ENCODE measurements at places on chromosomes 4 and X.

DNA sequence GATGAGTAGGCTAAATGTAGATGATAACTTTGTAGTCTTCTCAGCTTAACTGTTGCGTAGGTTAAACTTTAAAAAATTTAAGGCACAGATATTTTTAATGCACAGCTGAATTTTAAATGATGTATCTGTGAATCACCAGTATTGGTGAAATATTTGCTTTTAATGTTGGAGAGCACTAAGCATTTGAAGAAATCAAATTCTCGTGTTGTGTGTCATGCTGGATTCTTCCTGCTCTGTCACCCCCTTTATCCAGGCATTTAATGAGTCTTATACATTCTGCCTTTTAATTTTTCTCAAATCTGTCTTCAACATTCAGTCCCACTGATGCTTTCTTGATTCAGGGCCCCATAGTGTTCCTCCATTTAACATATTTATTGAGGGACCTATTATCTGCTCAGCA lies 76.7 kb downstream of the SLC4A4 start:
- DNase-seq, result no peak

DNA sequence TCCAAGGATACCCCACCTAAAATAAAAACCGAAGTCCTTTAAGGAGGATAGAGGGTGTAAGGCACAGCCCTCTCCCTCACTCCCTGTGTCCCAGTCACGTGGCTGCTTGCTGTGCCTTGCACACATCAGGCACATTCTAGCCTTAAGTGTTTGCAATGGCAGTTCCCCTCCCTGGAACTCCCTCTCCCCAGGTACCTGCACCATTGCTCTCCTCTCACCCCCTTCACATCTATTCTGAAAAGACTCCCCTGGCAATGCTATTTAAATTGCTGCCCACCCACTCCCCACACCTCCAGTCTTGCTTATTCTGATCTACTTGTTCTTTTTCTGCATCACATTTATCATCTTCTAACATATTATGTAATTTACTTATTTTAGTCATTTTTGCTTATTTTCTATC lies 91.6 kb upstream of the LNX1 start:
- no peak for DNase-seq

- no peak for DNase-seq
Observed at GRCh38 chrX:2781698-2782097, 29.9 kb downstream of the XG start.

- DNase-seq, result no peak
Observed at GRCh38 chrX:141936080-141936479, 32.4 kb downstream of the MAGEC1 start.

DNA sequence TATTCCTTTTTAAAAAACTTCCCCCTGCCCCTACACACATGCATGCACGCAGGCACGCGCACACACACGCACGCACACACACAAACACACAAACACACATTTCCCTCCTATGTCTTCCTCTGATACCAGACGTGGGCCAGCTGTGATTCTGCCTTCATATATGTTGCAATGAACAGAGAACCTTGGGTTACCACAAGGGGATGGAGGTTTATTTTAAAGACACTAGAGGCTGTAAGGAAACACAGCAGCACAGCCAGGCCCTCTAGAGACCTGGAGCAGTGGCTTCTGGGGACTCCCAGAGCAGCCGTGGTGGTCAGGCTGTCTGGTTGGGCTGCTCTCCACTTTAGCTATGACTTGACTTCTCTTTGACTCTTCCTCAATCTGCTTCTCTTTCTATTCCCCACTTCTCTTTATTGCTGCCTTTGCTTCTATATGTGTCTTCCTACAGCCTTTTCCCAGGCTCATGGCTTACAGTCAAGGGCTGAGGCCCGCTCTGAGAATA lies 3.2 kb upstream of the TLR10 start:
- no peak for DNase-seq

DNA sequence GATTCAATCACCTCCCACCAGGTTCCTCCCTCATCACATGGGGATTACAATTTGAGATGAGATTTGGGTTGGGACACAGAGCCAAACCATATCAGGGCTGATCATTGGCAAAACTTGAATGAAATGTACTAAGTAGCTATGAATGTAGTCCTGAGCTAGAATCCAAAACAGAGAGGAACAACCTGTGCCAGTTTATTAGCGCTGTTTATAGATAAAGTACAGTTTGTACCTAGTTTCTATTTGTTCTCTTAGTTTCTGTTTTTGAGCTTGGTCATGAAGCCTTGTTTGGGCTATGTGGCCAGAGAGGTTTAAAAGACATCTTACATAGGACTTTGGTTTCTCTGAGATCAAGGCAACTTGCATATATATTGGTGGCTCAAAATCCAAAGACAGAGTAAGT lies 66.9 kb upstream of the INPP4B start:
- no peak for DNase-seq

GRCh38 chrX:373641-374471 lies 12.9 kb downstream of the PPP2R3B start:
- peak; percentile 78 for DNase-seq

GRCh38 chr4:128657638-128658037 lies 151.9 kb upstream of the JADE1 start:
- DNase-seq, result no peak

DNA sequence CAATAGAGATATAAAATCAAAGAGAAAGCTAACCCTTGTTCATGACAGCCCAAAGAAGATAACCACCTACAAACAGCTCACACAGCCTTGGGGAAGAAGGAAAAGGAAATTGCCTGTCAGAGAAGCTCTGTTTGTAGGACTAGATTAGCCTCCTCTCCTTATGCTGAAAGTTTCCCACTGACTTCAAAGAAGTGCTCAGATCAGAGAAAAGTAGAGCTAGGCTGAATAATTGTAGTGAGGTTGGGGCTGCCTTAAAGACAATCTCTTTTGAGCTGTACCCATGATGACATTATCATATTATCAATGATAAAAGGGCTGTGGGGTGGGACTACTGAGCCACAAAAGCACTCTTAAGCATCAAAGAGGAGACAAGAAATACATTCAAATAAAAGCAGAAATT lies 223.0 kb upstream of the GALNT7 start:
- DNase-seq, result no peak

GRCh38 chr4:536351-536972 lies 37.5 kb downstream of the PIGG start:
- DNase-seq, result no peak

DNA sequence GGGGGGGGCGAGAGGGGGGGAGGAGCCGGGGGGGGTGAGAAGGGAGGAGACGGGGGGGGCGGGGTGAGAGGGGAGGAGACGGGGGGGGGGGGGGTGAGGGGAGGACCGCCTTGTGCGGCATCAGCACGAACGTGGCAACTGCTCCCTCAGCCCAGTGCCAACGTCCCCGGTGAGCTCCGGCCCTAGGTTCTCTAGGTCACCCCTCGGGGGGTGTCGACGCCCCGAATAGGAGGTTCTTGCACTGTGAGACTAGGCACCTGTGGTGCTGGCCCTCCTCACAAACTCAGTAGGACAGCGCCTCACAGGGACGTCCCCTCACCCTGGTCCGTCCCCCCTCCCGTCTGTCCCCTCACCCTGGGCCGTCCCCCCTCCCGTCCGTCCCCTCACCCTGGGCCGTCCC lies 21.5 kb upstream of the GTPBP6 start:
- DNase-seq, result no peak

GRCh38 chr4:44983083-44983482 lies 256.7 kb upstream of the GNPDA2 start:
- DNase-seq, result no peak

GRCh38 chrX:14095702-14096101 lies 66.0 kb upstream of the GEMIN8 start:
- DNase-seq, result peak; percentile 55

DNA sequence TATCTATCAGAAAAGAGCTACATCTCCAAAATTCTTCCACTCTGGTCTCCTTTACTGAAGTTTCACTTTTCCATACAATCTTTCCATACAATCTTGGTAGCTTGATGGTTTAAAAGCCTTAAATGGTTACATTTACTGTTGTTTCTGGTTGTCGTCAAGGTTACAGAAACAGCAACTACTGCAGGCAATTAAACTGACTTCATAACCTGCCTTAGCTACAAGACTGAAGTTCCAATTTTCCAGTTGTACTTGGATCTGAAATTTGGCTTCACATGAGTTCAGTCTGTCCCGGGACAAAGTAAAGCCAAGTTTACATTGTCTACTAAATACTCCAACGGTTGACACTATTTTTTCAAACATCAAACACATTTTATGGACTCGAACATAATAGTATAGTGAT lies 326.4 kb downstream of the ANKRD50 start:
- no peak for DNase-seq

- DNase-seq, result no peak
Observed at GRCh38 chr4:8939160-8939839, 67.7 kb upstream of the HMX1 start.

GRCh38 chr4:183905593-183906488 lies 734 bp downstream of the STOX2 start:
- DNase-seq, result peak; percentile 76

DNA sequence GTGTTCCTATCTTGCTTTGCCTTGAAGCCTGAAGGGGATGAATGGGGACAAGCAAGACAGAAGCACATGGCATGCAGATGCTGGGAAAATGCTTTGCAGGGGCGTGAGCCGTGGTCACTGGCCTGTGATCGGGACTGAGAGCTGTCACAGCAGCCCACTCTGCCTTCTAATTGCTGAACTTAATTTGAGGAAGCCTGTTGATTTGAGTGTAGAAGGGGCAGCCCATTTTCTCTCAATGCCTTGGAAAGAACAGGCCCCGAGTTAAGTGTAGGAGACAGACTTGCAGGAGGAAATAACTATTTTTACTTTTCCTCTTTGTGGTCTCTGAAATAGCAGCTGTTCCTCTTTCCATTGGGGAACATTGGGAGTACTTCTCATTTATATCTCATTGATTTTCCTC lies 26.1 kb upstream of the TBC1D1 start:
- no peak for DNase-seq

DNA sequence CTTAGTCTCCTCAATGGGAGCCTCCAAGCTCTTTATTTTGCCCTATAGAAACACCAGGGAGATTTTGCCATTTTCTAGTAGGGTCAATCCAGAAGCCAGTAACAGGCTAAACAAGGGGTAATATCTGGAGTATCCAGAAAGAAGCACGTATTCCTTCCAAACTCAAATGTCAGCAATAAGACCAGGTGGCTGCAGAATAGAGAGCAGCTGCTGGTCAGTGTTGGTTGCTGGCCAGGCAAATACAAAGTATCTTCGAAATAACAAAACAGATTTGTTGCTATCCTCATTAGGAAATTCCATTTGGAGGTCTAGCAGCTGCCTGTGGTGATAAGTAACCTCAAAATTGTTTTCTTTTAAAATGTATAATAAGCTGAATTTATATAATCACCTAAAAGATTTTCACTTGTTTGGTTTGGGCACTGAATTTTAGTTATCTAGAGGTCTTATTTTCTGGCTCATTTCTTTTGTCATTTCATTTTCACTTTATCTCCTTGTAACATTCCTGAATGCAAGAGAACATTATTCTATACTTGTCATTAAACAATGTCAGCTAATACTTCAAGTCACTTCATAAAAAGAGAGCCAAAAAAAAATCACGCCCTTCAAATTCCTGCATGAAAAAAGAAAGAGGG lies 320.6 kb downstream of the DTHD1 start:
- DNase-seq, result no peak

DNA sequence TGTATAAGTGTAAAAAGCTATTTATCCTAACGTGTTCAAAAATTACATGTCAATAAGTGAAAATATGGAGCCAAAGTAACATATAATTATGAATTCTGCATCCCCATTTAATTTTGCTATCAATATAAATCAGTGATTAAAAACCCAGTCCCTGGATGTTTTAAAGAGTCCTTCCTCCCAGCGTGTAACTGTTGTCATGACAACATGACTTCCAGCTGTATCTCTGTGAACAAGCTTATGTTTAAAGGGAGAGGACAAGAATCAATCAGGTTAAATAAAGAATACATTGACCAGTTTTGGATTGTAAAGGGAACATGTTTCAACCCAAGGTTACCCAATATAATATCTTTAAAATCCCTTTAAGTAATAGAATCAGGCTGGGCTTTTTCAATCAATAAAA lies 219.7 kb downstream of the NSUN7 start:
- no peak for DNase-seq

GRCh38 chrX:153516073-153516472 lies 1.4 kb upstream of the ATP2B3 start:
- DNase-seq, result no peak

GRCh38 chr4:98447648-98448047 lies 186.5 kb downstream of the RAP1GDS1 start:
- no peak for DNase-seq

GRCh38 chr4:75566911-75567310 lies 11.0 kb downstream of the ODAPH start:
- no peak for DNase-seq

DNA sequence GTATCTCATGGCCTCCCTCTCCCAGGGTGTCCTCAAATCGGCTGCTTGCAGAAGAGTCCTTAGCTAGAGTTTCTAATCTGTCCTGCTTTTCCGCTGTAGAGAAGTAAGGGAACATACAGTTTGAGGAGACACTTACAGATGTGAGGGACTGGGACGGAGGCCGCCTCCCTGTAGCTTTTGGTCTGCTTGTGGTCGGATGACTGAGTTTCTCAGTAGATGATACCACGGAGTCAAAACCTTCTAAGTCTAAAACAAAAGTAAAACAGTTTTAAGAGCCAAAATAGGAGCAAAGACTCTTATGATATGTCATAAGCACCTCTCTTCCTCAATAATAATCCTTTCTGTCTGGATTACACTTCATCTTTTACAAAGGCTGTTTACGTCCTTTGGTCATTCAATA lies 34.5 kb upstream of the MAP3K15 start:
- no peak for DNase-seq

GRCh38 chr4:3676907-3677747 lies 89.1 kb upstream of the ADRA2C start:
- no peak for DNase-seq

DNA sequence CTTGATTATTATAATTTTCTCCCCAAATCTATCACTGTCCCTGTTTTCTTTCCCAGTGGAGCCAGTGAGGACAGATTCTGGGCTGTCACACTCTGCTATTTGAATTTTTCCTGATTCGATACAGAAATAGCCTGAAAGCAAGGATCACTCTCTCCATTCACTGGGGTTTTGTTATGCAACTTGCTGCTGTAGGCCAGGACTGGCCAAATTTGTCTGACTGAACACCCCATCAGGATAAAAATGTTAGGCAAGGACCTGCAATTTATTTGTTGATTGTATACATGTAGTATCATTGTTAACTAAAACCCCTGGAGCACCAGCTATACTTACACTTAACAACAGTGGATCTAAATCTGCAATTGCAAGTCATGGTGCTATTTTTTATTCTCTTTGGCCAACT lies 68.7 kb downstream of the AASDH start:
- DNase-seq, result no peak

- DNase-seq, result no peak
Observed at GRCh38 chrX:22526339-22526738, 253.6 kb downstream of the CBLL2 start.

- no peak for DNase-seq
Observed at GRCh38 chrX:112738347-112739033, 58.8 kb upstream of the LHFPL1 start.

- DNase-seq, result peak; percentile 80
Observed at GRCh38 chr4:78059524-78059889, 2.4 kb downstream of the FRAS1 start.

GRCh38 chr4:5041699-5042098 lies 9.6 kb upstream of the STK32B start:
- DNase-seq, result no peak

- no peak for DNase-seq
Observed at GRCh38 chr4:88275949-88276515, 8.3 kb downstream of the PPM1K start.

Measured in D341Med (cell line).